ENCODE measurements at places on chromosomes 3 and 15.

DNA sequence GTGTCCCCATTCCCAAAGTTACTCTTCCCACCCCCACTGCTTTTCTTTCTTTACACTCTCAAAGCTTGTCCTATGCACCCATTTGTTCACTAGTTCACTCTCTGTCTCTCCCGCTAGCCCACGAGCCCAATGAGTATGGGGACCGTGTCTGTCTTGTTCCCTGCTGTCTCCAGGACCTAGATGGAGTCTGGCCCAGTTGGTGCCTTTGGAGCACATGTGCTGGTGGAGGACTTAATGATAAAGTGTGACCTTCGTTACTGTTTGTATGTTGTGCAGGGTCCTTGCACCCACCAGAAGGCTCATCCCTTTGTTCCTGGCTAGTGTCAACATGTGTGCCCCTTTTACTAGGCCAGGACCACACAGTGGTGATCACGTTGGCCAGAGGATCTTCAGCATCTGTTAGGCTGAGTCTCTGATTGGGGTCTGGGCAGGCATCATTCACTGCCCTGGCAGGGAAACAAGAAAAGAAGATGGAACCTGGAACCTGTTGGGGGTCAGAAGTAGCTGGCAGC, 7.4 kb downstream of the CISH start:
- no peak for DNase-seq

- no peak for DNase-seq
Measured at GRCh38 chr15:60594071-60594470, 115.1 kb upstream of the ICE2 start.

DNA sequence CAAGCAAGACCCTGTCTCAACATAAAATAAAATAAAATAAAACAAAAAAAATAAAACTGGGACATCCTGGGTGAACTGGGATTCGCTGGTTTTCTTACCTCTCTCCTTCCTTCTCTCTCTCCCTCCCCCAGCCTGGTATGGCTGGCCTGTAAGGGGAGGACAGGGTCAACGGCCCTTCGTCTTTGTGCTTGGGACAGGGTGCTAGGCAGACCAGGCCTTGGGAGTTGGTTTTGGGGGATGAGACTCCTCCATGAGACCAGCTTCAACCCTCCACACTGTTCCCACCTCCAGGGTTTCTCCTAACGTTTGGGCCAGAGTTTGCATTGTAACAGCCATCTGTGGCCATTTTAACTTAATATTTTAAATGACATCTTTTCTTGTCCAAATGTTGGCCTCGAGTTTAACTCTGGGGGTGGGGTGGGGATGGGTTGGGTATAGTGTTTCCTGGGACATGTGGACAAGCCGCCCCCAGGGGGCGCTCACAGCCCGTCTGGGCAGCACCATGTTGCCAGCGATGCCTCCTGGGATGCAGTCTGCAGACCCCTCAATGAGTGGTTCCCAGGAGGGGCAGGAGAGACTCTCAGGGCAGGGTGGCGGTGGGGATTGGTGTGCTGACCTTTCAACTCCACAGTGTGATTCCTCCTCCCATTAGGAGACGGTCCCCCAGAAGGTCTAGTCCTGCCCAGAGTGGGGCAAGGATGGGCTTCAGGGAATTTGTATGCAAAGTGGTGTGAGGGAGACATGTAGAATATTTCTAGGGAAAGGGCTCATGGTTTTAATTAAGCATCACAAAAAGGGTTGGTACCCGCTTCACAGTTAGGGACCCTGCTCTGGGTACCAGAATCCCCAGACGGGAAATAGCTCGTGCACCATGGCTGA, 37.7 kb upstream of the LCTL start:
- DNase-seq: peak; percentile 69

GRCh38 chr3:180421721-180422120, 180.2 kb upstream of the TTC14 start:
- no peak for DNase-seq

DNA sequence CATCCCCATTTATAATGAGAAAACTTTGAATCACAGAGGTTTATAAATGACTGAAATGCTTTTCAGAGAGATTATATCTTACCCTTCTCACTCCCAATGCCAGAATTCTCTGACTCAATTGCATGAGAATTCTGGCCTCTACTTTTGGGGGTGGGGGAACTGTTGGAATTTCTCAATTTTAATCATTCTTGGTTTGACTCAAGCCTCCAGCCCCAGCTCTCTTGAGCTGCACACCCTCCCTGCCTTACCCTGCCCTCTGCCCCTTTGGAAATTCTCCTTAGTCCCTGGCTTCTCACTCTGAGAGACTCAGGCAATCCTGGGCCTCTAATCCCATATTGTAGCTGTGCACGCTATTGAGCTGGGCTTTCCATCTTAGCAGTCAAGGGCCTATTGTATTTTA, 44.2 kb downstream of the ZNF589 start:
- DNase-seq: no peak

- DNase-seq: no peak
Measured at GRCh38 chr3:48966876-48967361, 23.1 kb upstream of the P4HTM start.

DNA sequence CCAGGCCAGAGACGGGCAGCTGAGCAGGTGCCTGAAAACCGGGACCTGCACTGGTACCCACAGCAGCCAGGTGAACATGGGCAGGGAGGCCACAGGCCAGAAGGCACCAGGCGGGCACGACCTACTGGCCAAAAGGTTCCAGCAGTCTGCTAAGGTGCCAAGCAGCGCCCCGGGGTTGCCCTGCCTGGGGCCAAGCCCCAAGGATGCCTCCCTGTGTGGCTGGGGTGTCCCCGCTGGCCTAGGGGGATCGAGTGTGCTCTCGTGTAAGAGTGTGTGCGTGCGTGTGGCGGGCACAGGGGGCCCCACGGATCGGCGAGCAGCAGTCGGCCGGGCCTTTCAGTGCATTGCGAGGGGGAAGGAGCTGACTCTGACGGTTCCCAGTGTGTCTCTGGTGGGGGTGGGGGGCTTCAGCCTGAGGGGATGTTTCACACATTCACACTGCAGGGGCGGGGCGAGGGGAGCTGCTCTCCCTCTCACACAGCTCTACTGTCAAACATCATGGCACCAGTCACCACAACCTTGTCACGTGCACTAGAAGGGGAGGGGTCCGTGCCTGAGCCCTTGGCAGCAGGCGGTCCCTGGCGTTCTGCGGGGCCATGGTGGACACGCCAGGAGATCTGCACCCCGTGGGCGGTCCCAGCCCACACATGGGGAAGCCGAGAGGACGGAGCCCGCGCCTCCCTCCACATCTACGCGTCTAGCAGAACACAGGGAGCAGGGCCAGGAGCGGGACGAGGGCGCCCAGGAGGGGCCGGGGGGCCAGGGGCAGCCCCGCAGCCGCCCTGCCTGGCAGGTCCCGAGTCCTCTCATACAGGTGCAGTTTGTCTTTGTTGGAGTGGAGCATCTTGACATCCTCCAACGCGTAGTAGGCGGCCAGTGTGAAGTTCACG, 44.5 kb downstream of the RGMA start:
- DNase-seq: no peak

DNA sequence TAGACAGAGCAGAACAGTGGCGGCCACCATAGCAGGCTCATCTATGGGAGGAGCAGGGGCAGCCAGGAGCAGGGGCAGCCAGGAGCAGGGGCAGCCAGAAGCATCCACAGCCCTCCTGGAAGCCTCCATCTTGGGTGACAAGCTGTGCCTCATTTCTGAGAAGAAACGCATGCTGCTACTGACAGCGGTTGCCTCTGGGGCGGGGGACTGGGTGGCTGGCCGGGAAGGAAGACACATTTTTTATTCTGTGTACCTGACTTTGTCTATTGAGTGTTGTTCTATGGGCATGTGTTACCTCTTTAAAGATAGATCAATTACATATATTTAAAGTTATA, 71.5 kb upstream of the KLF13 start:
- no peak for DNase-seq

DNA sequence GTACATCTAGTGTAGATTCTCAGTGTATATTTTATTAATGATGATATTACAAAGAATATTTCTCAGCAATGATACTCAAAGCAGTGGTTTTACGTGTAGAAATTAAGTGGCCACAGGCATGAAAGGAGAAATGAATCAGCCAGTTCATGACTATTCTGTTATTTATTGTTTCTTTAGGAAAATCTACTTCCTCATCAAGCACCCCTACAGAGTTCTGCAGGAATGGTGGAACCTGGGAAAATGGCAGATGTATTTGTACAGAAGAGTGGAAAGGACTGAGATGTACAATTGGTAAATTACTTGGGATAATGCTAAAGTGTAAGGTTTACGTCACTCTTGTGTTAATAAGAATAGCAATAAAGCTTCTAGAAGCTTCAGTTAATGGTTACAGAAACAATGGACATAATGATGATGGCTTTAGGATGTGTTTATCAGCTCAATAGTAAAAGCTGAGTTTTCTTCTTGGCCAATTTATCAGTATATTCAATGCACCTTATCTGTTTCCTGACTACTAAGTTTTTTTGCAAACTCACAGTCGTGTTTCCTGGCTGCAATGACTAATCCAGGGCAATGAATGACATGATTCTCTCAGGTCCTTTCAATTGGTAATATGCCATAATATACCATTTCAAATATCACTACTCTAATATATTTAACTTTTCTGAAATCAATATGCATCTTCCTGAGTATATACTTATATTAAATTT, 20.2 kb downstream of the ADGRG7 start:
- DNase-seq: no peak

DNA sequence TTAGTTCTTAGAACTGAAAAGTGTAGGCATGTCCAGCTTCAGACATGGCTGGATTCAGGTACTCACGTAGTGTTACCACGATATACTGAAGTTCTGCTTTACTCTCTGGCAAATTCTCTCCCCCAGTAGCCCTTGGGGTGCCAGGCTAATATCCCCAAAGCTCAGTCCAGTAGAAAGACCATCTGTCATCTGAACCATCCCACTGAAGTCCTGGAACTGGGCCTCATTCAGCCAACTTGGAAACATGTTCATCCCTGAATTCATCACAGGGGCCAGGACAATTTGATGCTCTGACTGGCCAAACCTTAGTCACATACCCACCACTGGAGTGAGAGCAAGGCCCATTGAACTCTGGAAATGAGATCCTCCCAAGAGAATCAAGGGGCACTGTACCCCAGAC, 8.2 kb downstream of the EFCC1 start:
- DNase-seq: no peak

- DNase-seq: no peak
Measured at GRCh38 chr15:49423021-49423420, at the start of gene FGF7. Gene FGF7, plus strand, starts transcription at chr15:49423242. Its CDS starts 1,056 bp downstream, at chr15:49424298.

DNA sequence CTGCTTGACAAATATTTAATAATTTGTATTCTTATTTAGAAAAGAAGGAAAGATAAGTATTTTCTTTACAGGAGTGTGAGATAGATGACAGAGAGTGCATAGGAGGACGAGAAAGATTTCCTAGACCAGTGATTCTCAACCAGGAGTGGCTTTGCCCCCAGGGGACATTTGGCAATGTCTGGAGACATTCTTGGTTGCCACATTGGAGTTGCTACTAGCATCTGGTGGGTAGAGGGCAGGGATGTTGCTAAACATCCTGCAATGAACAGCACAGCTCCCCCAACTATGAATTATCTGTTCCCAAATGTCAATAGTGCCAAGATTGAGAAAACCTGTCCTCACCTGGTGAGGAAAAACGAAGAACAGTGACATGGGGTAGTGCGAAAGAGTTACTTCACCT, 30.8 kb upstream of the MINAR1 start:
- no peak for DNase-seq

- no peak for DNase-seq
Measured at GRCh38 chr3:187759601-187760000, 14.3 kb upstream of the BCL6 start.

GRCh38 chr3:87272718-87273341, 3.6 kb downstream of the POU1F1 start:
- DNase-seq: no peak

GRCh38 chr3:157142315-157142714, 17.6 kb downstream of the CCNL1 start:
- no peak for DNase-seq

DNA sequence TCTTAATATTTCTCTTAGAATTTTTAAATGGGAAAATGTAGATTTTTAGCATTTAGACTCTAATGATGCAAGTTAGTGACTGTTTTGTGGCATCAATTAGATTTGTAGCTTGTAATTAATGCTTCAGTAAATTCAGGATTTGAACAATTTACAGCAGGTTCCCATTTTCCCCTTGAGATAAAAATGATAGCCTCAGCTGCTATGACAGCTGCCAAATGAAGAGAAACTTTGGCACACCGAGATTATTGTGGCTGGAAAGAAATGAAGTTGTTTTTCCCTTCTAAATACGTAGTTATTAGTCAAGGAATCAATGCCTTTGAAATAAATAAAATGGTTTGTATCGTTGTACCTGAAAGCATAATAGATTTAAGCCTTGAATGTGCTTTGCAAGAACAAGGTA, 206.4 kb upstream of the P2RY1 start:
- no peak for DNase-seq

GRCh38 chr3:66029443-66029842, 9.3 kb downstream of the MAGI1 start:
- DNase-seq: no peak

- no peak for DNase-seq
Measured at GRCh38 chr3:69384326-69384725, 1.6 kb downstream of the FRMD4B start.

- DNase-seq: no peak
Measured at GRCh38 chr3:119762876-119763275, 19.0 kb upstream of the NR1I2 start.

DNA sequence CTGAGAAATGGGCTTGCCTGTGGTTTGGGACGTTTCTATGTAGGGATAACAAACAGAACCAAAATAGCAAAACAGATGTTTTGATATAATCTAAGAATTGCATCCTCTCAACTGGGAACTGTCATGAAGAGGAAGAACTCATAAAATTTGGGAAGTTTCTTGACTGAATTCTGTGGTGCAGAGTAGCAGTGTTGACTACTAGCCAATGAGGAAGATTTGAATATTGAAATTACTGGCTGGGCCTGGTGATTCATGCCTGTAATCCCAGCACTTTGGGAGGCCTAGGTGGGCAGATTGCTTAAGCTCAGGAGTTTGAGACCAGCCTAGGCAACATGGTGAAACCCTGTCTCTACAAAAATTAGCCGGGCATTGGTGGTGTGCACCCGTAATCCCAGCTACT, 42.2 kb downstream of the ZNF609 start:
- DNase-seq: no peak

- no peak for DNase-seq
Measured at GRCh38 chr3:100114413-100115030, at the start of gene FILIP1L. Gene FILIP1L, minus strand, starts transcription at chr3:100114501.

DNA sequence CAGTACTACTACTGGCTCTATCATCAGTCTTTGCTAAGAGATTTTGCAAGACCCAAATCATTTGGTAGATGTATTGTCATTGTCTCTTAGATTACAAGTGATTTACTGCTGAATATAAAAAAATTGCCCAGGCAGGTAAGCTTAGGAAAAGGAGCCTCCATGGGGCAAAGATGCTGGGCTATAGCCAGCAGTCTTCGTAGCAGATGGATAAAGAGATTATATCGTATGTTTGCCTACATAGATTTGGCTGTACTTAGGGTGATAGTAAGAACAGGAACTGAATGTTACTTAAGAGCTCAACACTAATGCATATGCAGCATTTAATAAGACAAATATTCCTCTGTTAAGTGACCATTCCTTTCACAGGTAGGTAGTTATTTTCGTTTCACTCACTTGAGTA, 48.9 kb downstream of the PTPRG start:
- no peak for DNase-seq

All from RWPE1 (cell line).